ENCODE measurements at places on chromosomes 11 and 22.
A peak's percentile ranks its signal among the peaks of the same experiment; 100 is the strongest.

- DNase-seq, result no peak
Observed at GRCh38 chr22:18091916-18092526, 14.2 kb downstream of the PEX26 start.

GRCh38 chr11:12598330-12599256 lies 75.6 kb upstream of the TEAD1 start:
- DNase-seq, result no peak

DNA sequence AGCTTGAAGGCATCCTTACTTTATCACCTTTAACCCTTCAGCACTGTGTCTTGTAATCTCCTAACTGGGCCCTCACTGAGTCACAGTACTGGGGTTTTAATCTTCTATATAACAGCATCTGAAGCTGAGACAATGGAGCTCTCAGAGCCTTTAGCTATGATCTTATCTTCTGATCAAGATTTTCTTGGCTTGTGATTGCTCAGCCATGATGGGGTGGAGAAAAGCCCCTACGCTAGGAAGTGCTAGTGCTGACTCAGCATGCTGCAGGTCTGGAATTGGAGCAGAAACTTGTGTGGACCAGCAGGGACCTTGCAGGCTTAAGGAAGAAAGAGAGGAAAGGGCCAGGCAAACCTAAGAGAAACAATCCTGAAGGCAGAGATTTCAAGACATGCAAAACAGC lies 71.7 kb upstream of the EED start:
- DNase-seq, result no peak

GRCh38 chr11:118497831-118498230 lies 29.4 kb upstream of the TTC36 start:
- no peak for DNase-seq

DNA sequence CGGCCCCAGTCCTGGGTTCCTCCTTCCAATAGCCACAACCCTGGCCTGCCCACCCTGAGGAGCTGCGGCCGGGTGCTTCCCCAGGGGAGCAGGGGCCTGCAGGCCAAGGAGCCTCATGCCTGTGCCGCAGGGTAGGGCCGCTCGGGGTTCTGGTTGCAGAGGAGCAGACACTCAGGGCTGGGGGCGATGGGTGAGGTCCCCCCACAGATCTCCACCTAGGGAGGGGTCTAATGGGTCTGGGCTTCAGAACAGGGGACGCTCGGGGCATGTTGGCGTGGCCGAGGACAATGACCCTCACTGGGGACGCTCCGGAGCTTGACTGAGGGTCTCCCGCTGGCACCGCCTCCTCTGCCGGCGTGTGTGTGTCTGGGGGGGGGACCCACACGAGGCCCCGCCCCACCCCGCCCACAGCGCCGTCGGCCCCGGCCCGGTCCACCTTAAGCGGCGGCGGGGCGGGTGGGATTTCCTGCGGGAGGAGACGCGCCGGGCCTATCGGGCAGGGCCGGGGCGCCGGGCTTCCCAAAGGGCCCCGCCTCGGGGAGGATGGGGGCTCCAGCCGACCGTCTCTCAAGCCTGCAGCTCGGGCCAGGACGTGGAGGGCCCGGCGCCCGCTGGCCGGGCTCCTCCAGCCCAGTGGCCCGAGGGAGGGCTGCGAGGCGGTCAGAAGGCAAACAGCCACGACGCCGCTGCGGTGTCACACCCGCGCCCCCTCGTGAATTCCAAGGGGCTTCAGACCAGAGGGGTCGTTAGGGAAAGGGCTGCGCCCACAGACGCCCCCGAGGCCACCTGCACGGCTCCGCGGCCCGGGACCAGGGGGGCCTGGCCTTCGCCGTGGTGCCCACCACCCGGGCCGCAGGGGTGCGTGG lies 640 bp upstream of the ZDHHC8 start:
- DNase-seq, result peak; percentile 57

- DNase-seq, result no peak
Observed at GRCh38 chr11:122931510-122931909, 49.0 kb downstream of the JHY start.

DNA sequence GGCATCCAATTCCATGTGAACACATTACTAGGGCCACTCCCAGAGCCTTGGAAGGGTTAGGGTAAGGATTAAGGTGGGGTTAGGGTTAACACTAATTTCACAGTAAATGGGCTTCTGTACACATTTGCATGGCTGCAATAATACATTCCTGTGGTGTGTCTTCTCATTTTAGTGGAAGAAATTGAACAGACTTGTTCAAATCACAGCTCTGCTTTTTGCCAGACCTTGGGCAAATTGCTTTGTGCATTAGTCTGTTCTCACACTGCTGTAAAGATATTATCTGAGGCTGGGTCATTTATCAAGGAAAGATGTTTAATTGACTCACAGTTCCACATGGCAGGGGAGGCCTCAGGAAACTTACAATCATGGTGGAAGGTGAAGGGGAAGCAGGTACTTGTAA lies 45.4 kb upstream of the RCN1 start:
- DNase-seq, result no peak

DNA sequence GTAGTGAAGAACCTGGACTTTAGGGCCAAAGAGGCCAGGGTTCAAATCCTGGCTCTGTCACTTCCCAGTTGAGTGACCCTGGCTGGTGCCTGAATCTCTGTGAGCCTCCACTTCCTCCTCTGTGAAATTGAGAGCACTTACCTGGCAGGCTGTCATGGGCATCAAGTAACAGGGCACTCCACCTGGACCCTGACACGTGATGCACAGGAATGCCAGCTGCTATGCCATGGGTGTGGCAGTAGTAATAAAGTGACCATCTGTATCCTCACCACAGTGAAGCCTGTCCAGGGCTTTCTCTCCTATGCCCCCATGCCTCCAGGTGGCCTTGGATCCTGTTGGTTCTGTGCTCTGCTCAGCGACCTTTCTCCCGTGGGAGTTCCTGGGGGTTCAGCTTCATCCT lies 29.8 kb upstream of the PPP6R3 start:
- peak; percentile 51 for DNase-seq

- no peak for DNase-seq
Observed at GRCh38 chr11:27012234-27012921, 18.5 kb downstream of the FIBIN start.

GRCh38 chr11:19714387-19715363 lies 2.0 kb downstream of the NAV2 start:
- DNase-seq, result no peak

GRCh38 chr11:114909866-114910265 lies 231.5 kb downstream of the NXPE2 start:
- no peak for DNase-seq

DNA sequence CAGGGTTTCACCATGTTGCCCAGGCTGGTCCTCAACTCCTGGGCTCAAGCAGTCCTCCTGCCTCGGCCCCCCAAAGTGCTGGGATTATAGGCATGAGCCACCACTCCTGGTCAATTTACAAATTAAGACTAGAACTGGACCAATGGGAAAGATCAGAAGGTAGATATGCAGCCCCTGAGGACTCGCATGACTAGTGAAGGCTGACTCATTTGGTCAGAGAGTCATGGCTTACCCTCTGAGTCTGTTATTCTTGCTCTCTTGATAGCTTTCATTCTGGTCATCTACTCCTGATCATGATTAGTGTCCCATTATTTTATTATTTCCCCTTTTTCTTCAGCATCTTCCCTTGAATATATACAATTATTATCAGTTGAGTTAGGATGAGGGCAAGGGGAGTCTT lies 2.7 kb upstream of the LDHAL6A start:
- DNase-seq, result no peak

- no peak for DNase-seq
Observed at GRCh38 chr11:67195971-67196456, 70.3 kb upstream of the GRK2 start.

DNA sequence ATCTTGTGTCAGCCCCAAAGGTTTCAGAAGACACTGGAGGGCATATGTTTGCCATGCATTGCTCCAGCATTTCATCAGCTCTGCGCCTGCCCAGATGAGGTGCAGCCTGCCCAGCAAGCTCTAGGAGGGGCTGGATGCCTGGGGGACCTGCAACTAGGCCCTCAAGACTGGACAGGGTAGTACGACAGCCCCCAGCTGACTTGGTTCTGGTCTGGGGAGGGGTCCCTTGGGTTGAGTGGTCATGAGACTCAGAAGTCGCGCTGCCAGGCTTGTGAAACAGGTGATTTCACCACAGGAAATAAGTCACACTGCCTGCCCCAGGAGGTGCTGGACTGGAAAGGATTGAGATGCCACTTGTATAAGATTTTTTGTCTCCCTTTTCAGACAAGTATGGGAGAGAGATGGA lies 23.4 kb downstream of the TPBGL start:
- DNase-seq, result no peak

DNA sequence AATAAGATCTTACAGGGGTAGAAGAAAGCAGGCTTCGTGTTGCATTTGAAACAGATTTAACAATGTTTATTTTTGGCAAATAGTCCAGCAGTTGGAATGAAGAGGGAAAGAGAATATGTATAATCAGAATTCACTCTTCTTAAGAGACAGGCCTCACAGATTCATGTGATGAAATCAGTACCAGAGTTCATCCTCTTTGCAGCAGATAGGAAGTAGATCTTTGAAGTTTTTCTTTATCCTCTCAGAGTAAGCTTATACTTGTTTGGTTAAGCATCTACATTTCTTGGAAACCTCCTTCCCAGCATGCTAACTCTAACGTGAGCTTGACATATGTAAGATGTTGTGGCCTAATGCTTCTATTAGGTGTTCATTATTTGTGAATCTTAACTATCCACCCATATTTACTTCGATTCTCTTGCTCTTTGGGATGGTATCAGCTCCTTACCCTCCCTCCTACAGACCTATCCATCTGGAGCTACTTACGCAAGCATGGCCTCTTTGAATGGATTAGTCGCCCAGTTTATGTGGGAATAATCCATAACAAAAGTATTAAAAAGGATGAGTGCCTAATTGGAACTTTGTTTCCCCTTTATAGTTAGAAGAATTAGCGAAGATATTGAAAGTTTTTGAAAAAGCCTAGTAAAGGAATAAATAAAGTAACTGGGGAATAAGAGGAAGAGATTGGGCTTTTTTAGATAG lies 80.1 kb downstream of the PRMT3 start:
- no peak for DNase-seq

DNA sequence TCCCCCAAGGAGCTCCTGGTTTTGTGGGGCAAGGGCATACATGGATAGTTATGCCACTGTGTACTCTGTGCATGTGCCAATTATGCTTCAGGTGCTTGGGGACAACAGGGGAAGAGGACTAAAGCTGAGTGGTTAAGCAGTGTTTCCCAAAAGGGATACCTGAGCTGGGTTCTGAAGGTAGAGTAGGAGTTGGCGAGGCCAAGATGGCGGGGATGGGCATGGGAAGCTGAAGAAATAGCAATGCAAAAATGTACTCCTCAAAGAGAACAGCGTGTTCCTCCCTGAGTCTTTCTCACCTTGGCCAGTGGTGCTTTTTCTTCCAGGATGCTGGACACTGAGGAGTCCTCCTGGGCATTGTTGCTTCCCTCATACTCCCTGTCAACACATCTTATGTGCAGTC lies 90.0 kb upstream of the LARGE1 start:
- no peak for DNase-seq

DNA sequence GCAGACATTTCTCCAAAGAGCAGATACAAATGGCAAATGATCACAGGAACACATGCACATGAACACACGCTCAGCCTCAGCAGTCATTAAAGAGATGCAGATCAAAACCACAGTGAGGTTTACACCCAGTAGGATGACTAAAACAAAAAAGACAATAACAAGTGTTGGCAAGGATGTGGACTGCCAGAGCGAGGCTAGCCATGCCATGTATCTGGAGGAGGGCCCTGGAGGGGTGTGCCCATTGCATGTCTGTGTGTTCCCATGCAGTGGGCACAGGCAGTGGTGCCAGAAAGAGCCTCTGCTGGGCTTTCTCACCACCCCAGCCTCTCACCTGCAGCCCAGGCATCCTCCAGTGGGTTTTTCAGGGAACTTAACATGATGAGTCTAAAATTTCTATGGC lies 54.2 kb upstream of the KCNQ1OT1 start:
- no peak for DNase-seq

DNA sequence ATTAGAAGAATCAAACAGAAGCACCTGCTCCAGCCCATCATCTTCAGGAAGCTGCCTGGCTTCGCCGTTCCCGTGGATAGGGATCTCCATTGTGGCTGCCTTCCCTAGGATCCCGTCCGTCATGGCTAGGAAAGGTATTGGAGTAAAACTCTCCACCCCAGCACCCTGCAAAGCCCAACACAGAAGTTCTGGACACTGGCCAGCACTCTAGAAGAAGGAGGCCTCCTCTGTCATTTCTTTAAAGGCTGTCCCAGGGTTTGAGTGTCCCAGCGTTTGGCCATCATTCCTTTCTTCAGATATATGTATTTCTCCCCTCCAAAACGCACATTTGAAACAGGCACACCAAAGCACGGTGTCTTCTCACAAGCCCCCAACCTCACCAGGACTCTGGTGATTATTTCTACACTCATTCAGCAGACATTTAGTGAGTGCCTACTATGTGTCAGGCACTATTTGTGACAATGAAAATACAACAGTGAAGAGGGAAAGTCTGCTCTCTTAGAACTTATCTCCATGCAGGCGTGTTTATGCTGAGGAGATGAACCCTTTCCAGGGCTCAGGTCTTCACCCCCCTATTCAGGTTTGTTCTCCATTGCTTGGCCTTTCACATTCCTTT lies 724 bp downstream of the ARFIP2 start:
- DNase-seq, result no peak

- no peak for DNase-seq
Observed at GRCh38 chr11:3126207-3126865, 38.8 kb downstream of the OSBPL5 start.

DNA sequence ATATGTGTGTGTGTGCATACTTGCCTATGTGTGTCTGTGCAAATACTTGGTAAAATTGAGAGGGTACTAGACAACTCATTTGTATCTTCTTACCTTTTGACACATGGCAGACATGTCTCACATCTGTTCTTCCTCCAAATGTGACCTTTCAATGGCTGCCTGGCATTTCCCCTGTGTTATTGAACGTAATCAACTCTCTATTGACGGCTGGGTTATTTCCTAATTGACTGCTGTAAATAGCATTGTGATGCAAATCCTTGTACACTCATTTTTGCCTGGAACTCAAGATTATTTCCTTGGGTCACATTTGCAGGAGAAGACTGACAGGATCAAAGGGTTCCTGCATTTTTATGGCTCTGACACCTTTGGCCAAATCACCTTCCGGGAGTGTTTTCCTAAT lies 37.4 kb downstream of the KCNQ1 start:
- no peak for DNase-seq

GRCh38 chr11:133385781-133386180 lies 146.5 kb downstream of the OPCML start:
- DNase-seq, result no peak

DNA sequence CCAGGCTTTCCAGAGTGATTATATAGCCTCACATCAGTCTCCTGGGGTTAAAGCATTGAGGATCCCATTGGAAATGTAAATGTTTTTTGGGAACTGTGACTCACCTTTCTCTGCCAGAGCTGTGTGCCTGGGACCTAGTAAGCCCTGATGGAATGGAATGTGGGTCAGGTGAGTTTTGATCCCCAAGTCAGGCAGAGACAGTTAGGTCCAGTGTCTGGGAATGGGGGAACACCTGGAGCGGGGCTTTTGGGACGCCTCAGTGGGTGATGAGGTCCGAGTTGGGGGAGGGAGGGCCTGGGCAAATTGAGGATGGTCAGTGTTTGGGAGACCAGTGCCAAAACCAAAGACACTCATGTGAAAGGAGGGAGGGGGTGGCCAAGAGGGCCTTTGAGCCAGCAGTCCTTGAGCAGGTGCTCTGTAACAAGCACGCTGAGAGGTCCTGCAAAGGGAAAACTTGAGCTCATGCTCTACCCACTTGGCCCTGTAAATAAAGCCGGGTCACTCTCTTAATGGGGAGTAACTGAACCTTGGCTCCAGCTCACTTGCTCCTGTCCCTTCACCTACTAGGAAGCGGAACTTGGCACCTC lies 104.7 kb downstream of the NAV2 start:
- no peak for DNase-seq

- DNase-seq, result no peak
Observed at GRCh38 chr11:100791860-100792259, 104.8 kb downstream of the ARHGAP42 start.
